ENCODE measurements at places on chromosomes 2 and 18.

DNA sequence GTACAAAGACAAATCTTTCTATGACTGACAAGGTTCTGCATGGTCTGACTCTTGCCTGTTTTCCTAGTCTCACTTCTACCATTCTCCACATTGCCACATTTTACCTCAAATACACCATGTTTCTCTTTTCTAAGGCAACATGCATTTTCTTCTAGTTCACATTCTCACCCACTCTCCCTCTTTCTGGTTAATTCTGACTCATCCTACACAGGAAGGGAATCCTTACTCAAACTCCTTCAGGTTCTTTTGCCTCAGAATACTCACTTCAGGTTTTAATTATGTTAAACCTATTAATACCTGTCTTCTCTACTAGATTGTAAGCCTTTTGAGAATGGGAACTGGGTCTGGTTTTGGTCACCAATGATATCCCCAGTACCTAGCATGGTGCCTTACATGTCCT lies 47.2 kb downstream of the MAP2 start:
- DNase-seq, result no peak

- no peak for DNase-seq
Measured at GRCh38 chr2:56379066-56379465, 195.3 kb downstream of the CCDC85A start.

DNA sequence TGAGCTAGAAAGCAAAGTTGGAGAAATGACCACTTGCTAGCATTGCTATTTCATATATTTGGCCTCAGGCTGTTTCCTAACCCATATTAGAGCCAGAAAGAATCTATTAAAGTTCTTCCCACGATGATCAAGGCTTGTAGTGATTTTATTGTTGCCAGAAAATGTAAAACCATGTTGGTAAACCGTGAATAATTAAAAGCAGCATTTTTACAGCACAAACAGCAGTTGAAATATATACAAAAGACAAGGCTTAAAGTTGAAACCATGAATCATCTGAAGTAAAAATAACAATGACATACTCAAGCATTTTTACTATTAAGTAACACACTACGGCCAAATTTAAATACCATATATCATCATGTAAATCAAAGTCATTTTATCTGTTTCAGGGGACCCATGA lies 27.7 kb upstream of the DSC3 start:
- DNase-seq, result no peak

- DNase-seq, result no peak
Measured at GRCh38 chr2:214542866-214543265, 132.0 kb downstream of the VWC2L start.

- DNase-seq, result no peak
Measured at GRCh38 chr2:16546128-16546754, 119.4 kb downstream of the CYRIA start.

DNA sequence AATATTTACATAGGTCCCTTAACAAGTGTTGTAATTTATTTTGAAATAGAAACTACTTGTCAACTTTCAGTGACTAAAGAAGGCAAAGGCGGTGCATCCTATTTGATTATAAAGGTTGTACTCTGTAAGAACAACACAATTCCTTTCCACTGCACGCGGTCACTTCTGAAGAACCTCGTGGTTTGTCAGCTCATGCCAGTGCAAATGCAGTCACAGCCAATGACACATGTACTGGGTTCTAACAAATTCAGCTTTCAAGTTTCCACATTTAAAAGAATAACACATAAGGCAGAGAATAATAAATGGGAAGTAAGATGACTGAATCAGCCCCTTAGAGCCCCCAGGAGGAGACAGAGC lies 39.7 kb downstream of the CYB5A start:
- DNase-seq, result no peak

DNA sequence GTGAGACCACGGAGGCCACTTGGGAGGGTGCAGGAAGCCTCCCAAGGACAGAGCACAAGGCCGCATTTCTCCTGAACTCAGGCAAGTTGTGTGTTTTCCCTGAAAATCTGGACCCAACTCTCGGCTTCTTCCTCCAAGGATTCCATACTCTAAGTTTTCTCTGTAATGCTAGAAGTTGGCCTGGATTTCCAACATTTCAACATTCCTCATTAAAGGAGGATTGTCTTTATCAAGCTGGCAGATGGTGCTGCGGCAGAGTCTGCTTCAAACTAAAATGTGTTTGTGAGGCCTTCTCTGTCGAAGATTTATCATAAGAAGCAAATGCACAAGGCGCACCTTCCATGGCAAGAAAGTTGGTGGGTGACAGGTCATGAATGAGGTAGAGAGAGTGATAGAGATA lies 94.4 kb upstream of the SATB2 start:
- no peak for DNase-seq

- no peak for DNase-seq
Measured at GRCh38 chr2:196759378-196759706, 40.1 kb downstream of the GTF3C3 start.

- no peak for DNase-seq
Measured at GRCh38 chr18:54672846-54673475, 81.9 kb downstream of the DYNAP start.

DNA sequence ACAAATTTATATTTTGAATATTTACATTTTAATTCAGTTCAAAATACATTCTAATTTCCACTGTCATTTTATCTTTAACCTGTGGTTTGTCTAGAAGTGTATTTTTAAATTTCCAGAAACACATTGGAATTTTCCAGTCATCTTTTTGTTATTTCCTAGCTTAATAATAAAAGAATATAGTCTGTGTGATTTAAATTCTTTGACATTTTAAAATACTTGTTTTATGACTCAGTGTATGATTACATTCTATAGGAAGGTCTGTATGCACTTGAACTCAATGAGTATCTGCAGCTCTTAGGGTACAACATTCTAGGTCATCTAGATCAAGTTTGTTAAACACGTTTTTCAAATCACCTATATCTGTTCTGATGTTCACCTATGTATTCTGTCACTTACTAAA lies 88.3 kb upstream of the MBOAT2 start:
- no peak for DNase-seq

GRCh38 chr2:26681656-26682055 lies 10.9 kb upstream of the KCNK3 start:
- DNase-seq, result no peak

DNA sequence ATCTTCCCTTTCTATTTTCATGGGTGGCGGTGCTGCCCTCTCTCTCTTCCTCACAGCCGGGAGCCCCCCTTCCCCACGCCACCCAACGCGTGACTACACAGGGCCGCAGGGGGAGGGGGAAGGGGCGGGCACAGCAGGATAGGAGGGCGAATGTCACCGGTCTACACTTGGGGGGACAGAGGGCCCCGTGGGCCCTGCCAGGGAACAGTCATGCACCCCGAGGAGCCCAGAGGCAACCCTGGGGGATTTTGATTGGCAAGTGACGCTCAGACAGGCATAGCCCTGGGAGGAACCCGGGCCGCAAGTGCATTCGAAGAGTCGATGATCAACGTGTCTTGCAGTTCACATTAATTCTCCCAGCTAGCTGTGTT lies 91.1 kb upstream of the ANKRD30BL start:
- DNase-seq, result no peak

GRCh38 chr2:105969552-105969951 lies 224.5 kb downstream of the UXS1 start:
- no peak for DNase-seq

- DNase-seq, result no peak
Measured at GRCh38 chr2:18265614-18266586, 294.6 kb downstream of the RDH14 start.

DNA sequence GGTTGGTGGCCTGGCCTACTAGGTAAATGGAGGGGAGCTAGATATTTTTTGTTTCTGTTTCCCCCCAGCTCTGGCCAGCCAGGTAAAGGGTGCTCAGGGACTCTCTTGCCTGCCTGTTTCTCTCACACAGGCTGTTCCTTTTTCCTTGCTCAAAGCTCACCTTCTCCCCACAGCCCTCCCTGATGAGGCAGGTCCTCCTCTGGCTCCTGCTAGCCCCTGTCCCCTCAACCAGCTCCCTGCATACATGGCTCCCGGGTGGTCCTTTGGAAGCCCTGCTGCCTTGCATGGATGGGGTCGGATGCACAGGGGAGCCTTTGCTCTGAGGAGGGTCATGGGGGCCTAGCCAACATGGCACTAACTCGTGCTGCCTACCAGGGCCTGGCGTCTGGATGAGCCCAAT lies 27.8 kb downstream of the DYSF start:
- no peak for DNase-seq

DNA sequence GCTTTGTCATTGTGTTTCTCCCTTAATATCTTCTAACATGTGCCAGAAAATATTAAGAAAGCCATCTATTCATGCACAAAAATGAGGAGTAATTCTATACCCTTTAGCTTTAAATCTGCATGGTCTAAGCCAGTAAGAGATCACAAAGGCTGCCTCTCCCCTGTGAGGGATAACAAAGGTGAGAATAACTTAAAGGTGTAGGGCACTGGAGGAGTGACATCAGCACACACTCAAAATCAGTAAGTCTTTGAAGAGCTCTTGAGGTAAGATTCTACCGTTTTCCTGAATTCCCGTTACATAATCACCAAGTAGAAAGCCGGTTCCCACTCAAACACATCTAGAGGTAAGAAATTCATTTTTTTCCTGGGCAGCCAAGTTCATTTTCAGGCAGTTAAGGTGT lies 123.9 kb upstream of the SULT1C3 start:
- no peak for DNase-seq

DNA sequence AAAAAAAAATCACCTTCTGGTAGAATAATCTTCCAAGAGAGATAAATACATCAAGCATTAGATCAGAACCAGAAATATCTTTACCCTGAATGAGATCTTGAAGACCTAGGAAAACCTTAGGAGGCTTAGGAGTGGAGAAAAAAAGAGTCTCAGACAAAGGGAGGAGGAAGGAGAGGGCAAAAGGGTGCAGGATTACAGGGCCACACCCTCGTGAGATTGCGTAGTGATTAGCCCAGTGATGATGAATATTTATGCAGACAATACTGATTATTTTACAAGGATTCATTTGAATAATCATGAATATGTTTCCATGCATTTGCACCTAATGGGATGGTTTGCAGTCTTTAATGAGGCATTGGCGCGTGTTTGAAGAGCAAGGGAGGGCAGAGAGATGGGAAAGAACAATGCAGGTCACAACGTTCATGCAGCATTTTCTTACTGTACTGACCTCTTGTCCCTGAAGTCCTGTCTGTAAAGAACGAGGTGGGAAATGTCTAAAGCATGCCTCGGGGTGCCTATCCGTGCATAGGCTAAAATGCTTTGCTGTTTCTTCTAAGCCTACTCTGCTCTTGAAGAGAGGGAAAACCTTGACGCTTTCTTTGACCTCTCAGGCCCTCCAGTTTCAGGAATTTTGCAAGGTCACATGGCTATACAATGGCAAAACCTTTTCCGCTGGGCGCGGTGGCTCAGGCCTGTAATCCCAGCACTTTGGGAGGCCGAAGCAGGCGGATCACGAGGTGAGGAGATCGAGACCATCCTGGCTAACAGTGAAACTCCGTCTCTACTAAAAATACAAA lies 18.6 kb upstream of the ZNF532 start:
- no peak for DNase-seq

- no peak for DNase-seq
Measured at GRCh38 chr2:60007671-60008070, 545.8 kb downstream of the BCL11A start.

DNA sequence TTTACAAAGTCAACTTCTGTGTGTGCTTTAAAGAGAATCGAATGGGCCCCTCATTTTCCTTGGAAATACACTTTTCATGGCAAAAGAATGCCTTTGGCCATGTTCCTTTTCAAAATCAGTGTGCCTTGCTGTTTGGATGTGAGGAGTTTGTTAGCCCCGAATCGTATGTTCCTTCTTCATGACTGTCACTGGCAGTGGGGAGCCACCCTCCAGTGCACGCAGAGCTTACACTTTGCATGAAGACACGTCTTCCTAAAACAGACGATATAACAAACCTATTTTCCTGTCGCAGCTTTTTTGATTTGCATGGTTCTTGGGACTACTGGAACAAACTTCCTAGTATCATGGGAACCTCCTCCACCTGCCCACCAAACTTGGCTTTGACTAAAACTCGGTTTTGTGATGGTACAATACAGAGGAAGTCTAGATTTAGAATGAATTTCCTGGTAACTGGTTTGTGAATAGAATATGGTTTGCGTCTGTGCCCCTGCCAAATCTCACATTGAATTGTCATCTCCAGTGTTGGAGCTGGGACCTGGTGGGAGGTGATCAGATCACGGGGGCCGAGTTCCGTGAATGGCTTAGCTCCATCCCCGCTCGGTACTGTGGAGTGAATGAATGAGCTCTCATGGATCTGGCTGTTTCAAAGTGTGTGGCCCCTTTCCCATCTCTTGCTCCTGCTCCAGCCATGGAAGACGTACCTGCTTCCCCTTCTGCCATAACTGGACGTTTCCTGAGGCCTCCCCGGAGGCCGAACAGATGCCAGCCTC lies 194.9 kb downstream of the TWIST2 start:
- no peak for DNase-seq

DNA sequence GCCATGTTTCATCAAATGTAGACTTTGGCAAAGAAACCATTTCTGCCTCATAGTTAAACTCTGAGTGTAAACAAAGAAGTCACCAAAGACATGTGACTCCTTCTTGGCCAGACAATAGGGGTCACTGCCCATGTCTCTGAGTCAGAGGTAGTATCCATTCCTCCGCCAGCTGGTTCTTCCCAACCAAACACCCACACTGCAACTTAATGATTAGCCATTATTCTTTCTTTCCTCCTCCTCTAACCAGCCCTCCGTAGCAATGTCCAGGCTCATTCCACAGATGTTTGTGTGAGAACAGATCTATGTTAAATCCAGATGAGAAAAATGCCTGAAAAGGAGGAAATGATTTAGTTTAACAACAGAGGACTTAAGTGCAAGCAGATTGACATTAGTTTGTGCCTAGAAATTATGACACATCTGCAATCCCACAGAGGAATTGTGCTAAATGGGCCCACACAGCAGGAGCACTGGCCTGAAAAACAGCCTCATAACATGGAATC lies 127.9 kb upstream of the SH3BP4 start:
- DNase-seq, result peak; percentile 63

GRCh38 chr2:56449449-56449860 lies 265.7 kb downstream of the CCDC85A start:
- DNase-seq, result no peak

GRCh38 chr2:75634945-75635344 lies 11.6 kb upstream of the MRPL19 start:
- DNase-seq, result no peak

DNA sequence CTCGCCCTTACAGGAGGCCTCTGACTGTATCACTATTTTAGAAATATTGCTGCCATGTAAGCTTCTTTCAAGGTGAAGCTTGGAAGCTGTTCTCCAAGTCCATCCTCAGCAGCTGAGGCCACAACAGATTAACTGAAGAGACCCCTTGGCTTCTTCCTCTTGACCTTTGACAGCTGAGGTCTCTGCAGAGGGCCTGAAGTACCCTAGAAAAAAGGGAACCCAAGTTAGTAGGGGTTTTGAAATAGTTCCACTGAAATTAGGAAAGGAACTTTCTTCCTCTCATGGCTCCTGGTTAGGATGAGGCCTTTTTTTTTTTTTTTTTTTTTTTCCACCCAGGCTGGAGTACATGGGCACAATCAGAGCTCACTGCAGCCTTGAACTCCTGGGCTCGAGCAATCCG lies 15.5 kb upstream of the IHH start:
- no peak for DNase-seq

DNA sequence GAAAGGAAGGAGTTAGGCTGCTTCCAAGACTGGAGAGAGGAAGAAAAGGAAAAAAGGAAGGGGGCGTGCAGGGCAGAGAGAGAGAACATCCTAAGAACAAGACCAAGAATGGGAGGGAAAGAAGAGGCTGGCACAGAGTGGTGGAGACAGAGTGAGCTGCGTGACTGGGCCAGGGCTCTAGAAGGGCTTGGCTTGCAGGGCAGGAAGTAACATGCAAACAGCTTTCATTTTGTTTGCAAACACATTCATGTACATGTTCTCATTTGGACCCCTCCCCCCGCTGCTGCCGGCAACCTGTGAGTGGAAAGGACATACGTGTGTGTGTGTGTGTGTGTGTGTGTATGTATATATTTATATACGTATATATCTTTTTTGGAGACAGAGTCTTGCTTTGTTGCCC lies 46.8 kb upstream of the DNMT3A start:
- no peak for DNase-seq

Data from amniotic stem cell (primary cell).